Hypothalamus (tissue), 51 donors: ENCODE measurements at places on chromosomes 7 and 10.

- DNase-seq = no peak
These were observed 242.6 kb downstream of the DNAJB6 start for GRCh38 chr7:157579425-157579824.

- no peak for DNase-seq
These were observed 56.6 kb downstream of the TMEM209 start for GRCh38 chr7:130148561-130148960.

- no peak for DNase-seq
These were observed 244.0 kb upstream of the ZWINT start for GRCh38 chr10:56605051-56605450.

DNA sequence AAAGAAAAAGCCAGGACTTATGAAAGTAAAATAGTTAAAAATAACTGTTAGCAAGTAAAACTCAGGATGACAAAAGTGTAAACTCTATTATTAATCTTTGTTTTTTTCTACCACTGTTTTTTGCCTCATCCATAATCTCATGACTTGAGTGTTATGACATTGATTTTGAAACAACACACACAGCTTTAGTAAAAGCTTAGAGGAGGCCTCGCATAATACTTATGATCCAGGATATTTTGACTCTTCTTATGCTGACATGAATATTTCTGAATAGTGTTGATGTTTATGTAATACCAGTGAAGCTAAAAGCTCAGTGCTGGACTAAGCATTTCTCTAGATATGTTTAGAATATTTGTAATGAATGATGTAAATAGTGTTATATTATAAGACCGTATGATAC lies 10.5 kb downstream of the KAT6B start:
- DNase-seq = no peak

- DNase-seq = no peak
These were observed 3.2 kb upstream of the GIMAP4 start for GRCh38 chr7:150564006-150564405.
